ENCODE measurements at places on chromosomes 3 and 15.

- no peak for DNase-seq
These were observed 24.0 kb upstream of the PTPRG start for GRCh38 chr3:61537366-61537765.

GRCh38 chr15:100740138-100740537 lies 137.7 kb downstream of the ASB7 start:
- DNase-seq, result no peak

DNA sequence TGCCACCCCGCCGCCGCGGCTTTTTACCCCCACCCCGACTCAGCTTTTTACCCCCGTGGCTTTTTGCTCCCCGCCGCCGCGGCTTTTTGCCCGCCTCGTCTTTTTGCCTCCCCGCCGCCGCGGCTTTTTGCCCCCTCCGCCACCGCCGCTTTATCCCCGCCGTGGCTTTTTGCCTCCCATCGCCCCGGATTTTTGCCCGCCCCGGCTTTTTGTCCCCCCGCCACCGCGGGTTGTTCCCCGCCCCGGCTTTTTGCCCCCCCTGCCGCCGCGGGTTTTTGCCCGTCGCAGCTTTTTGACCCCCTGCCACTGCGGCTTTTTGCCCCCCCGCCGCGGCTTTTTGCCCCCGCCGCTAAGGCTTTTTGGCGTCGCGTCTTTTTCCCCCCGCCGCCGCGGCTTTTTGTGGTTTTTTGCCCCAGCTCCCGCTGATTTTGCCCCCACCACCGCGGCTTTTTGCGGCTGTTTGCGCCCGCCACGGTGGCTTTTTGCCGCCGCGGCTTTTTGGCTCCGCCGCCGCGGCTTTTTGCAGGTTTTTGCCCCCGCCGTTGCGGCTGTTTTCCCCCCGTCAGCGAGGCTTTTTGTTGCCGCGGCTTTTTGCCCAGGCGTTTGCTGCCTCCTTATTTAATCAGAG lies 597.2 kb downstream of the GOLGA6L6 start:
- DNase-seq, result no peak

DNA sequence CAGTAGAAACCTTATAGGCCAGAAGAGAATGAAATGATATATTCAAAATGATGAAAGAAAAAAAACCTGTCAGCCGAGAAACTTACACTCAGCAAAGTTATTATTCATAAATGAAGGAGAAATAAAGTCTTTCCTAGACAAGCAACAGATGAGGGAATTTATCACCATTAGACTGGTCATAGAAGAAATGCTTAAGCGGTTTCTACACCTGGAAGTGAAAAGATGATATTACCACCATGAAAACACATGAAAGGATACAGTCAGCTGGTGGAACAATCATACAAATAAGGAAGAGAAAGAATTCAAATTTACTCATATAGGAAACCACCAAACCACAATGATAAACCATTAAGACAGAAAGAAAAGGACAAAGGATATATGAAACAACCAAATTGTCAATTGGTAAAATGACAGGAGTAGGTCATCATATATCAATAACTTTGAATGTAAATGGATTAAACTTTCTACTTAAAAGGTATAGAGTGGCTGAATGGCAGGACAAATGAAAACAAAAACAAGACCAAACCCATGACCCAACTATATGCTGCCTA lies 29.9 kb upstream of the PRR23C start:
- DNase-seq, result no peak

GRCh38 chr15:42313463-42313862 lies 40.2 kb upstream of the TMEM87A start:
- no peak for DNase-seq

DNA sequence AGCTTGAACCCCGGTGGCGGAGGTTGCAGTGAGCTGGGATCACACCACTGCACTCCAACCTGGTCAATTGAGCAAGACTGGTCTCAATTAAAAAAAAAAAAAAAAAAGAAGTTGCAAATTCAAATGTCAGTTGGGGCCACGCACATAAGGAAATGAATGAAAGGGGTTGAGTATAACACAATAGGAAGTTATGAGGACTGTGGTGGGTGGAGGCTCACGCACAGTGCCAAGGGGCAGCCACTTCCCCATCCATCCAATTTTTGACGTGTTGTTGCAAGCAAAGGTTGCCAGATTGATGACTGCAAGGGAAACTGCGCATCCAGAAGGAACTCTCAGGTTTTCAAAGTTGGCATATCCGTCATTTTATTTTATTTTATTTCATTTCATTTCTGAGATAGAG lies 532.2 kb downstream of the NTRK3 start:
- no peak for DNase-seq

- no peak for DNase-seq
These were observed 115.2 kb downstream of the TIGIT start for GRCh38 chr3:114408736-114409670.

DNA sequence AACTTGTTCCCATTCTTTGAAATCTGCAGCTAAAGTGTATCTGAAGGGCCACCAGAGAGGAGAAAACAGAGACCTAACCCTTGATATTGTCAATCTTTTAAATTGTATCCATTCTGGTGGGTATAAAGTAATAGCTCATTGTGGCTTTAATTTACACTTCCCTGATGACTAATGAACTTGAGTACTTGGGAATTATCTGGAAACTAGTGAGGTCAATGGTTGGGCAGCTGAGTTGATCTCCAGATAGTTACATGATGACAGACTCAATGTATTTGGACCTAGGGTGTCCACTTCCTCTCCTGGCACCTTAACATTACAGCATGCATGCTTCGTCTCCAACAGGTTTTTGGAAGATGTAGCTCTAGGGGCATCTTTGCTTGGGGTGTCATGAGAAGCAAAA lies 195.2 kb downstream of the PDCD6IP start:
- no peak for DNase-seq

DNA sequence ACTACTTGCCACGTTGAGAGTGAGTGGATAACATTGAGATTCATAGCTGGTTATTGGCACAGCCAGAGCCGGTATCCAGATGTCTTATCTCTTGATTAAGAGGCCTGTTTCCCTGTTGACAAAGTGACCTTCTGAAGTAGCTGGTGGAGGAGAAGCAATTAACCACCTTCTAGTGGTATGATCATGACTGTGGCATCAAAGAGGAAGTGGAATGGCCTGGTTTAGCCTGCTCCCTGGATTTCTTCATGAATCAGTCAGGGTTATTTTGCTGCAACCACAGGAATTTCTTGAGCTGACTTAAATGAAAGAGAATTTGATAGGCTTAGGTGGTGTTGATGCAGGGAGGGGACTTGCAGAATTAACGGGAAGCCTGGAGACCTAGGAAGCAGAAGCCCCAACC lies 398.3 kb downstream of the MFSD1 start:
- no peak for DNase-seq

- DNase-seq, result no peak
These were observed 77.6 kb upstream of the CCDC80 start for GRCh38 chr3:112718516-112718915.
